ENCODE measurements at places on chromosomes 1 and 21.

GRCh38 chr1:244006961-244007360 lies 44.1 kb upstream of the ZBTB18 start:
- no peak for DNase-seq

DNA sequence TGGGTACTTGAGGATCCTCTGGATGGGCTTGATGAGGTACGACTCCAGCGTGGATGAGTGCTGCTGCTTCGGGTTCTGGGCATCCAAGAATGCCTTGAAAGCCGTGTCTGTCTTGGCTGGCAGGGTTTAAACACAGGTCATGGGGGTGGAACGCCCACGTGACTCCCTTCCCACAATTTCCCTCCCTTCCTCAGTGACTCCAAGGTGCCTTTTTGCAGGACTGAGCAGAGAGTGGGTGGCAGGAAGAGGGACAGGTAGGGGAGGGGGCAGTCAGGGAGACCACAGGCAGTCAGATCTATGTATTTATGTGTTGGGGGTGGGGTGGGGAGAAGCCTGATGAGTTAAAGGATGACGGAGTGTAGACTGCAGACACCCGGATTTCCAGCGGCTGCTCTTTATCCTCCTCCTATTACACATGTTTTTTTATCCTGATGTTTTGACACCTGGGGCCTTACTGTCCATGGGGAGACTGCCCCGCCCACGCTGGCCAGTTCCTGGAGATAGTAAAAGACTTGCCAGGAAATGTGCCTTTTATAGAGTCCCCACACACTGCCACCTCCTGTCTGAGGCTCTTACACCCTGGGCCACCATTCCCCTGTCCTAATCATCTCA lies 103.2 kb upstream of the KRTAP19-8 start:
- no peak for DNase-seq

- no peak for DNase-seq
These were observed 120.0 kb downstream of the PEX14 start for GRCh38 chr1:10594595-10595223.

- DNase-seq: no peak
These were observed 1.1 kb downstream of the ERO1B start for GRCh38 chr1:236280438-236281197.

GRCh38 chr21:41338455-41338854 lies 21.9 kb downstream of the FAM3B start:
- no peak for DNase-seq

Data from effector CD8-positive, alpha-beta T cell (primary cell).